Islet precursor cell (in vitro differentiated cells): ENCODE measurements at places on chromosomes 6 and 20.

DNA sequence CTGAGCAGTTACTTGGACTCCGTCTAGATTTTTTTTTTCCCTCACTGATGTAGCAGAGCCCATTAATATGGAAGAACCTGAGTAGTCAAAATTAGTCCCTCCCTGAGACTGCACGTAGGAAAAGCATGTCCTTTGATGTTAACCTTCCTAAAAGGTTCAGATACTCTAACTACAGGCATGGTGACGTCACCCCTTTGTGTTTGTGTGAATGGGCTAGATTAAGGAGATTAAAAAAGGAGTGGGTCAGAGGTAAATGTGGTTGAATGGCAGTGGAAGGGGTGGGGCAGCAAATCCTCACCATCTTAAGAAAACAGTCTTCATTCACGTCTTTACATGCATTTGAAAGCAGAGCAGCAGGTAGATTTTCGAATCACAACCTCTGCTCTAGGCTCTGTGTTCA, 521.1 kb downstream of the TFAP2B start:
- peak; percentile 79 for DNase-seq

- DNase-seq, result peak; percentile 98
Observed at GRCh38 chr6:3247255-3248146, 11.2 kb upstream of the PSMG4 start.

- DNase-seq, result no peak
Observed at GRCh38 chr20:22909436-22909835, 125.7 kb upstream of the SSTR4 start.

GRCh38 chr6:41122373-41122772, 31.8 kb downstream of the TREML1 start:
- no peak for DNase-seq

- no peak for DNase-seq
Observed at GRCh38 chr6:22101163-22101562, 195.7 kb downstream of the PRL start.

GRCh38 chr6:16973051-16973450, 128.8 kb upstream of the STMND1 start:
- no peak for DNase-seq

DNA sequence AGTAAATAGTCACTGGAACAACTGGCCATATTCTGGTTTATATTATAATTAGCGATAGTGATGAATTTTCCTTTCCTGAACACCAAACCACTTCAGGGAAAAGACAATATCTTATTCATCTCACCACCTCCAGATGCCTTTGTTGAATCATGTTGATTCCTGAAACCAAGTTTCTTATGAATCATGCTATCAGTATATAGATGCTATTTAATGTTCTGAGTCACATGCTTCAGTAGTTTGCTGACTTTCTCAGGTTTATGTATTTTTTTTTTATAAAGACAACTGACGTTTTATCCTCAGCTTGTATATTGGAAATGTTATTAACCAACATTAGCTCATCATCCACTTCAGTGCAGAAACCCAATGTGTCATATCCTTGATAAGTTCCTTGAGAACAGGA, 710.2 kb upstream of the POU3F2 start:
- DNase-seq, result no peak

DNA sequence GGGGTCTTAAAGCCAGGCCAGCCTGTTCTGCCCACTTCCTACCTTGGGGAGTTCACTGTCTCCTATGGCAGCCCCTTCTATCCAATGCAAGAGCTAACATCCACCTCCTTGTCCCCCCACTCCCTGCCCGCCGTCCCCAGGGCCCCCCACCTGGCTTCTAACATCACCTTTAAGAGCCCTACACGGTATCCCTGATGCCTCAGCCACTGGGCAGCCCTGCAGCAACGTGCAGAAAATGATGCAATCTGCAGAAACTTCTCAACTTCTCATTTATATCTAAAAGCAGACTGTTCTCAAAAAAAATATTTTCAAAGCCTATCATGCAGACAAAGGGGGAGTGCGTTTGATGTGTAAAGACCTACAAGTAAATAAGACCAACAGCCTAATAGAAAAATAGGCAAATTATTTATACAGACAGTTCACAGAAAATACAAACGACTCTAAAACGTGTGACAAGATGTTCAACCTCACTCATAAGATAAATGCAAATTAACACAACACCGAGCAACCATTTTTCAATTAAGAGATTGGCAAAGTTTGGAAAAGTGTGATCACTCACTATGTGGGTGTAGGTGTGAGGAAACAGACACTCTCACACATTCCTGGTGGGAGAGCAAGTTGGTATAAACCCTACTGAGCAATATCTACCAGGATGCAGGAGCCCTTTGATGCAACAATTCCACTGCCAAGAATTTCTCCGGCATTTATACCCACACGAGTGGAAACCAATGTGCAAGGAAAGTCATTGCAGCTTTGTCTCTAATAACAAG, 15.1 kb upstream of the HCK start:
- no peak for DNase-seq

- peak; percentile 50 for DNase-seq
Observed at GRCh38 chr6:35047265-35048011, 93.7 kb downstream of the TCP11 start.

GRCh38 chr20:60573003-60573680, 614.9 kb downstream of the CDH26 start:
- DNase-seq, result no peak

DNA sequence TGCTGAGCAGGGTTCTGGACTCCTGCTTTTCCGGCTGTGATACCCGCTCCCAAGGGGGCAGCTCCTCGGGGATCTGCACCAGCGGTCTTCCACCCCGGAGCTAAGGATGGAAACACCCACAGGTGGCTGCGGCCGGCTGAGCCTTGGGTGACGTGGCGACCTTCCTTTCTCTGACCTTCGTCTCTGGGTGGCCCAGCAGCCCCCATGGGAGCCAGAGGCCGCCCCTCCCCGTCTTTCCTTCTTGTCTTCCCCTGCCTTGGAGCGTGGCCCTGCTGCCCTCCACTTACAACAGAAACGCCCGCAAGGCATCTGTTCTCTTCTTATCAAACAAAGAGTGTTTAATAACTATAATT, 405.7 kb downstream of the TAF4 start:
- no peak for DNase-seq

DNA sequence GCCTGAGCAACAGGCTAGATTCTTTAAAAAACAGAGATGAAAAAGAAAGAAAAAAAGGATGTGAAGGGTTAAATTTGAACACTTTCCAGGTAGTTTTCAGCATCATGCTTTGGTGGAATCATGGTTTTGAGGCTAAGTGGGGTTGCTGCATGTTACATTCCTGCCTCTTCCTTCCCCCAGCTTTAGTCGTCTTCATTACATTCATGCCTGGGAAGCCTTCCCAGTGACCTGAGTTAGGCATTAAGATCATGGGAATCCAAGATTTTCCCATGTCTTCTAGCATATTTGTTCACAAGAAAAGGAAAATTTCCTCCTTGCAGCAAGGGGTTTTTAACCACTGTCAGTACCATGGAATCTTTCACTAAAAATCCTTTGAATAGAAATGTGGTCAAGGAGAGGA, 12.0 kb downstream of the TPX2 start:
- DNase-seq, result no peak

DNA sequence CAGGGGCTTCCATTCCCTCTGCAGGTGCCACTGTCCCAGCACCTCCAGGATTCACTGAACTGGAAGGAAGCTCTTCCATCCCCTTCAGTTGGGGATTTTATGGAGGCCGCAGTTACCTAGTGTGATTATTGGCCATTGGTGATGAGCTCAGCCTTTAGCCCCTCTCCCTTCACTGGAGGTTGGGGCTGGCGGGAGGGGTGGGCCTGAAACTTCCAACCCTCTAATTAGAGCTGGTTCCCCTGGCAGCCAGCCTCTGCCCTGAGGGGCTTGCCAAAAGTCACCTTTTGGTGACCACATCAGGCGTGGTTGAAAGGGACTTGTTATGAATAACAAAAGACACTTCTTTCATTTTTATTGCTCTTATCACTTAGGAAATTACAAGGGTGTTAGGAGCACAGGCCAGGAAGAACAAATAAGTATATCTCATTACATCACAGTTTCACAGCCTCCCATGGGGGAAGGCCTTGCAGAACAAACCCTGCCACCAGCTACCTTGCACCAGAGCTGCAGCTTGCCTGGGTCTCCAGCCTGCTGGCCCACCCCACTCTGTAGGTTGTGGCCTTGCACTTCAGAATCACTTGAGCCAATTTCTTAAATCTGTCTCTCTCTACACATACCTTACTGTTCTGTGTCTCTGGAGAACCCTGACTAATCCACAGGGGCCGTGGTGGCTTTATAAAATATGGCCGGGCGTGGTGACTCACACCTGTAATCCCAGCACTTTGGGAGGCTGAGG, 5.0 kb downstream of the PYGB start:
- no peak for DNase-seq

- DNase-seq, result no peak
Observed at GRCh38 chr20:24863356-24863755, 85.7 kb upstream of the CST7 start.

DNA sequence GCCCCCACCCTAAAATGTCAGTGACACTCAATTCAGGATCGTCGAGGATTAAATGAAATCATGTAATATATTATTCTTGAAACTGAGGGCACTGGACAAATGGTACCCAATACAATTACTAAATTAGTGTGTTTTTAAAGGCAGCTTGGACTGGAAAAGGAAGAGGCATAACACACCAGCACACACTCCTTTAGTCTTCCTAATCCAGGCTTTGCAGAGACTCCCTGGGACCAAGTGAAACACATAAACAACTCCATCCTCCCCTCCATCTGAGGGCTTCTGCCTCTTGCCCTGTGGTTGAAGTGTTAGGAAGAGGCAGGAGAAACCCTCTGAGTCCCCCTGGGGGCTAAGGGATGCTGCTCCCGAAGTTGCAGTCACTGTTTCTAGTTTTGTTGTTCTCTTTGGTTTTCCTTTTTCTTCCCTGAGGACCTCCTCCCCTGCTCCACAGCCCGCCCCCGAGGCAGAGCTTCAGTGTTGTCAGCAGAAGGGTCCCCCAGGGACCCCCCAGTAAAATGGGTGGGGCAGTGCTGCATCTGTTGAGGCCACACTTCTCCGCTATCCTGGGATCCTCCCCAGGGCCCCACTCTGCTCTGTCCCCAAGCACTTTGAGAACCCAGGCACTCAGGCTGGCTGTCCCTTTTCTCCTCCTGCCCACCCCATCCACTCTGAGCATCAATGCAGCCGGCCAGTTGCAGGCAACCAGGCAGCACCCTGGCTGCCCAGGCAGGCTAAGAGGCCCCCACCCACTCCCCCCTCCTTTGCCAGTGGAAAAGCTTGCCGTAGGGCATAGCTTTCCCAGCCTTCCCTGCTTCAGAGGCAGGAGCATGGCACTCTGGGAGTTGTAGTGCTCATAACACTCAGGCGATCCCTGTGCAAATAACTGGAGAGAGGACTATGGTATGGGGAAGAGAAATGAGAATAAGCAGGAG, 5.9 kb downstream of the TMEM63B start:
- DNase-seq, result peak; percentile 84

DNA sequence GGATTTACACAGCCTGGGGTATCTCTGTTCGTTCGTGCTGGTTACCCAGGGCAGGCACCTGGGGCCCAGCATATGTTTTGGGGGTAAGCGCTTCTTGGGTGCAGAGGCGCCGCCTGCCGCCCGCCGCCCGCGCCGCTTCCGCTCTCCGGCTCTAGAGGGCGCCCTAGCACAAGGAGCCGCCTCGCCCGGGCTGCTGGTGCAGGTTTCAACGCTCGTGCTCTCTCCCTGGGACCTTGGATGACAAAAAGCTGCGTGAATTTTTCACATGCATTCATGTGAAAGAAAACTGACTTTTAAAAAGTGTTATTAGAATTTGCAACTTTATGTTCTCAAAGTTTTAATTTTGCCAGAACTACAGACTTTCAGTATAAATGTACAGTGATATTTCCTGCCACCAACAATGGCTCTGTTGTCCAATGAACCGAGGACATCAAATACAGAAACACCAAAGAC, 32.5 kb downstream of the PRR18 start:
- peak; percentile 82 for DNase-seq

DNA sequence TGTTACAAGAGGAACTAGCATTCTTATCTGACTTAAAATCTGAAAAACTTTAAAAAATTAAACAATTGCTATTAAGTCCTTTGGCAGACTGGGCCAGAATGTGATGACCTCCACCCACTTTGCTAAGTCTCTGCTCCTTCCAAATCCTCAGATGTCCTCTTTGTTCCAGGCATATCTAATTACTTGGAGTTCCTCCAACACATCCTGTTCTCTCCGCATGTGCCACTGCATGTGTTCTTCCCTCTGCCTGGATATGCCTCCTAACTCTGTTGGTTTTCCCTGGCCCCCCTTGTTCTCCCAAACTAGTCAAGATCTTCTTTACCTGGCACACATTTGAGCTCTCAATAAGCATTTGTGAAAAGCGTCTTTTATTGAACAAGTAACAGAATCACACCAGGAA, 23.1 kb downstream of the ELOVL2 start:
- DNase-seq, result no peak

DNA sequence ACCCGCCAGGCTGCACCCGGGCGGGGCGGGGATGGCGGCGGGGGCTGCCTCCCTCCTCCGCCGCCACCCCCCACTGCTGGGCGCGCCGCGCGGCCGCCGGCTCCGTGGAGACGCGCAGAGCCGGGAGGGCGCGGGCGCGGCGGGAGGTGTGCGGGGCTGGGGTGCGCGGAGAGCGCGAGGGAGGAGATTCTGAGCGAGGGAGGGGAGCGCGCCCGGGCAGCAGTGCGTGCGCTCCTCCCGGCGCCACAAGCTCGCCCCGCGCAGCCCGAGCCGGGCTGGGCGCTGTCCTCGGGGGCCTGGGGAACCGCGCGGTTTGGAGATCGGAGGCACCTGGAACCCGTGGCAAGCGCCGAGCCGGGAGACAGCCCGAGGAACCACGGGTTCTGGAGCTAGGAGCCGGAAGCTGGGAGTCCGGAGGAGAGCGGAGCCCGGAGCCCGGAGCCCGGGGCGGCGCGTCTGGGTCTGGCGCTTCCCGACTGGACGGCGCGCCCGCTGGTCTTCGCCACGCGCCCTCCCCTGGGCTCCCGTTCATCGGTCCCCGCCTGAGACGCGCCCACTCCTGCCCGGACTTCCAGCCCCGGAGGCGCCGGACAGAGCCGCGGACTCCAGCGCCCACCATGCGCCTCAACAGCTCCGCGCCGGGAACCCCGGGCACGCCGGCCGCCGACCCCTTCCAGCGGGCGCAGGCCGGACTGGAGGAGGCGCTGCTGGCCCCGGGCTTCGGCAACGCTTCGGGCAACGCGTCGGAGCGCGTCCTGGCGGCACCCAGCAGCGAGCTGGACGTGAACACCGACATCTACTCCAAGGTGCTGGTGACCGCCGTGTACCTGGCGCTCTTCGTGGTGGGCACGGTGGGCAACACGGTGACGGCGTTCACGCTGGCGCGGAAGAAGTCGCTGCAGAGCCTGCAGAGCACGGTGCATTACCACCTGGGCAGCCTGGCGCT, at the start of gene NTSR1:
TSS of gene NTSR1 (plus strand) at position 246 of the 946 bp plus-strand sequence. CDS start at position 618, 372 bp downstream.
- DNase-seq, result no peak
